Activated CD4-positive, alpha-beta memory T cell treated with anti-CD3 and anti-CD28 coated beads for 36 hours (primary cell): ENCODE measurements at places on chromosomes 11 and 22. TPM values are rescaled to one million over a fixed set of nuclear protein-coding genes. Genes with fewer than 3 reads are reported as not detected.

Gene GDPD4
- total RNA-seq, result not detected

- H3K27me3 ChIP-seq, result no peaks in the 10 kb centered on the region
- H3K27ac ChIP-seq, result no peak overlapping the region
- no peak for DNase-seq
- no peaks in the 10 kb centered on the region for H3K36me3 ChIP-seq
- H3K4me1 ChIP-seq, result no peaks in the 10 kb centered on the region
Measured at GRCh38 chr11:100757646-100758045, 70.6 kb downstream of the ARHGAP42 start.

DNA sequence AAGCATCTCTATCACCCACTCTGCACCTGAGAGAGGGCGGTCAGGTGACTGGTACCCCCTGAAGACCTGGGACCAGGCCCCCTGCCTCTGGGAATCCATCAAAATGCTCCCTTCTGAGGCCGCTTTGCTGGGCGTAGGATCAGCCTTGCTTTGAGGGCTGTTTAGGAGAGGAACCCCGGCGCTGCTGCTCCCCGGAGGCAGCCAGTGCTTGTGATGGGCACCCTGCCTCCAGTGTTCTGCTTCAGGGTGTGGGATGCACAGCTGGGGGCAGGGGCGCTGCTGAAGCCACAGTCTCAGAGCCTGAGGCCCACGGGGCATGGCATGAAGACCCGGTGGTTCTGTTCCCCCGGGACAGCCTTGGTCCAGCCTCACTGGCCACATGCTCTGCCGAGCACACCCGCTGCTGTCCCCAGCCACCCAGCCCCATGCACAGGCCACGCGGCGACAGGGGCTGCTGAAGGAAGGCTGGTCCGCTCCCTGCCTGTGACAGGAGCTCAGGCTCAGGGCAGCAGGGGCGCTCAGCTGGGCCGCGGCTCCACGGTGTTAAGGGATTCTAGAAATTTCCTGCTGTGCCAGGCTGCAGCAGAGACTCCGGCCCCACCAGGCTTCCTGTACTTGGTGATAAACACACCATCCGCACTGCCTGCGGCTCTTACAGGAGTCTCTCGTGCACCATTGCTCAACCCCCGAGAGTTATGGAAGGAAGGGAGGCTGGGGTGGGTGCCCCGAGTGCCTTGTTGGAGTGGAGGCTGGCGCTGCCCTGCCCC, 91.0 kb downstream of the KCNQ1 start:
- DNase-seq, result no peak
- H3K36me3 ChIP-seq, result no peaks in the 10 kb centered on the region
- H3K4me1 ChIP-seq, result peaks cover 10% of the 10 kb centered on the region
- H3K27ac ChIP-seq, result no peak overlapping the region
- H3K27me3 ChIP-seq, result no peaks in the 10 kb centered on the region

DNA sequence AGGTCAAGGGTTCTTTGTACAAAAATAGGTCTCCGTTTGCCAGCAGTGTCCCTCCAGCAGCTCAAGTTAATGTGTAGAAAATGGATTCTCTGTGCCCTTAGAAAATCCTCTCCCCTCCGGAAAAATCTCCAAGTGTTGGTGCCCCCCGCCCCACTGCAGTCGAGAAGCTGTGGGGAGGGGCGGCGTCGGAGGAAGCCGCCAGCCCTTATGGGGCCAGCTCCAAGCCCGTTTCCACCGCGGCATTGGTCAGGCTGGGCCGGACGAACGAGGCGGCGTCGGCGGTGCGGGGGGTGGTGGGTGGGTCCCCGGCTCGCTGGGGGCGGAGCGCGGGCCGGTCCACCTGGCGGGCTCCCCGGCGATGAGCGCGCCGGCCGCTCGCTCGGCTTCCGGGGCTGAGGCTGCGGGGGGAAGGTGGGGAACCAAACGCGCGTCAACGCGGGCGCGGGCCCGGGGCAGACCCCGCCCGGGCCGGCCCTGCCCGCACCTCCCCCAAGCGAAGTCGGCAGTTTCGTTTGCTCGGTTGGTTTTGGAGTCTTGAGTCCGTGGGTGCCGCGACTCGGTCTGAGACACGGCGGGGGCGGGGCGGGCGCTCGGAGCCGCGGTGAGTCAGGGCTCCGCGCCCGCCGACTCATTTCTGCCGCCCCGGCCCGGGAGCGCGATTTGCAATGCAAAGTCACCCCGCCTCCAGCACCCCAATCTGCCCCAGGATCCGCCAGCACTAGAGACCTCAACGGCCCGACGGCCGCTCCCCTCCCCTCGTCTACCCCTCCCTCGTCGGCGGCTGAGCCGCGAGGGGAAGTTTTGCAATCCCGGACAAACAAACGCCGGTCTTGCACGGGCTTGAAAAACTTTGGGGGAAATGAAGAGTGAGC, 1.4 kb downstream of the ASCL2 start:
- peak overlapping the region; percentile 18 for H3K27ac ChIP-seq
- peaks cover 39% of the 10 kb centered on the region for H3K4me1 ChIP-seq
- H3K4me3 ChIP-seq, result peak overlapping the region; percentile 52
- peaks cover 33% of the 10 kb centered on the region for H3K27me3 ChIP-seq
- peak; percentile 90 for DNase-seq
- no peaks in the 10 kb centered on the region for H3K36me3 ChIP-seq

DNA sequence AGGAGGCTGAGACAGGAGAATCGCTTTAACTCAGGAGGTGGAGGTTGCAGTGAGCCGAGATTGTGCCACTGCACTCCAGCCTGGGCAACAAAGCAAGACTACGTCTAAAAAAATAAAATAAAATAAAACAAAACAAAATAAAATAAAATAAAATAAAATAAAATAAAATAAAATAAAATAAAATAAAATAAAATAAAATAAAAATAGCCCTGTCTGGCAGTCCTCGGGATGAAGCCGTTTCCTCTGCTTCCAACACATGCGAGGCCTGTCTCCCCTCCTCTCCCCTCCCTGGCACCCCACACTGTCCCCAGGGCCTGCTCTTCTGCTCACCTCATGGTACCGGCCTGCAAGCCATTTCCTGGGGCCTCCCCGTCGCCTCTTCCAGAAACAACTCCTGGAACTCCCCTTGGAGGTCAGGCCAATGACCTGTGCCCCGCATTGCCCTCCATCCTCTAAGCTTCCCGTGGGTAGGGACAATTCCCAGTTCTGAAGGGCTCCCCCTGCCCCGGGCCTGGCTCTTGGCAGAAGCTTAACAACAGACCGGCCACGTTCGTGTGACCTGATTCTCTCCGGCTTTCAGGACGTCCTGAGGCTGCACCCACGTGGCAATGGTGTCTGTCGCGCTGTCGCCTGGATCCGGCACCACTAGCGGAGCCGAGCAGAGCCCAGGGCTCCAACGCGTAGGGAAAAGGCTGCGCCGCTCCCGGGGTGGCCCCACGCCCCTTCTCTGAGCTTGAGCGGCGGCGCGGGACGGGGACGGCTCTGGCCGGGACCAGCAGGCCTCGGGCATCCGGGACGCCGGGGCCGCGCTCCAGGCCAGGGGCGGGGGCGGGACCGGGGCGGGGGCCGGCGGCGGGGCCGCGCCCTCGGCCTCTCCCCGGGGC, 456 bp upstream of the PARVB start:
- peaks cover 4% of the 10 kb centered on the region for H3K27me3 ChIP-seq
- peak; percentile 55 for DNase-seq
- H3K27ac ChIP-seq, result peak overlapping the region; percentile 80
- peaks cover 48% of the 10 kb centered on the region for H3K4me1 ChIP-seq

DNA sequence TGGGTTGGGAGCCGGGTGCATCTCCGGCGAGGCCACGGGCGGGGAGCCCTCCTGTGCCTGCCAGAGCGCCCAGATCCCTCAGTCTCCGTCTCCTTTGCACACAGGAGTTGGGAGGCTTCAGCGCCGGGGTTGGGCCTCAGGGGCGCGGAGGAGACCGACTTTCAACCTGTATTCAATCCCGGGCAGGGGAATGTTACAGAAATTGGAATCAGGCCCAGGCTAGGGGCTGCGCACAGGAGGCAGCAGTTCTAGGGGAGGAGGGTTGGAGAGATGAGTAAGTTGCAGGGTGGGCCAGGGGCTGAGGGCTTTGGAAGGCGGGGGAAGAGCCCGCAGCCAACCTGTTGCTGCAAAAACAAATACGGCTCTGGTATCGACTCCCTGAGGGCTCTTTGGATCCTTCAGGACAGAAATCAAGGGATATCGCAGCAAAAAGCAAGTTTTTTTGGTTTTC, 640 bp upstream of the KCNA4 start:
- no peak for DNase-seq
- no peak overlapping the region for H3K4me3 ChIP-seq
- H3K36me3 ChIP-seq, result no peaks in the 10 kb centered on the region
- H3K4me1 ChIP-seq, result no peaks in the 10 kb centered on the region

Gene MIF
- 1,240 TPM for total RNA-seq

DNA sequence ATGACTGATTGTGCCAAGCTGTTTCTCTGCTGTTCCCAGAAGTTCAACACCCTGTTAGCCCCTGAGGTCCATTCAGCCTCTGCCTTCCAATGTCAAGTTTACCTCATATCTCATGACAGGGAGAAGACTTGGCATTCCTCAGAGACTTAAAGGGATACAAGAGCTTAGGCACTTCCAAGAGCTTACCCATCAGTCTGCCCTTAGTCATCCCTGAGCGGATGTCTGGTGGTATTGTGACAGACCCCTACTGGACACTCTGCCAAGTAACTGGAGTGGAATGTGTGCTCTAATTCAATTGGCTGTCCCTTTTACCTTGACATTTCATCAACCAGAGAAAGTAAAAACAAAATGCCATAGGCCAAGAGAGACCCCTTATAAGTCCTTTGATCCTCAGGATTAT, 151.5 kb downstream of the AASDHPPT start:
- no peak for DNase-seq
- no peaks in the 10 kb centered on the region for H3K4me1 ChIP-seq
- no peak overlapping the region for H3K4me3 ChIP-seq
- H3K27me3 ChIP-seq, result no peaks in the 10 kb centered on the region
- no peak overlapping the region for H3K27ac ChIP-seq

Gene CASP5
- not detected for total RNA-seq

DNA sequence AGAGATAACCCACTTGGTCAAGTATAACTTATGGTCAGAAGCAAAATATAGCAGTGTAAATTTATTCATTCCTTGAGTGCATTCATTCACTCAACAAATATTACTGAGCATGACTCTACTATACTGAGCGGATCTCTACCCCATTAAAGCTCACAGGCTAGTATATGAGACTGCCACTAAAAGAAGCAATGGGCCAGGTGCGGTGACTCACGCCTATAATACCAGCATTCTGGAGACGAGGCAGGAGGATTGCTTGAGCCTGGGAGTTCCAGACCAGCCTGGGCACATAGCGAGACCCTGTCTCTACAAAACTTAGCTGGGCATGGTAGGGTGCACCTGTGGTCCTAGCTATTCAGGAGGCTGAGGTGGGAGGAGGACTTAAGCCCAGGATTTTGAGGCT, 197.6 kb upstream of the BLID start:
- no peak overlapping the region for H3K27ac ChIP-seq
- H3K27me3 ChIP-seq, result peaks cover under 1% of the 10 kb centered on the region
- no peaks in the 10 kb centered on the region for H3K4me1 ChIP-seq
- no peak for DNase-seq

Gene FOLR2
- total RNA-seq, result not detected

DNA sequence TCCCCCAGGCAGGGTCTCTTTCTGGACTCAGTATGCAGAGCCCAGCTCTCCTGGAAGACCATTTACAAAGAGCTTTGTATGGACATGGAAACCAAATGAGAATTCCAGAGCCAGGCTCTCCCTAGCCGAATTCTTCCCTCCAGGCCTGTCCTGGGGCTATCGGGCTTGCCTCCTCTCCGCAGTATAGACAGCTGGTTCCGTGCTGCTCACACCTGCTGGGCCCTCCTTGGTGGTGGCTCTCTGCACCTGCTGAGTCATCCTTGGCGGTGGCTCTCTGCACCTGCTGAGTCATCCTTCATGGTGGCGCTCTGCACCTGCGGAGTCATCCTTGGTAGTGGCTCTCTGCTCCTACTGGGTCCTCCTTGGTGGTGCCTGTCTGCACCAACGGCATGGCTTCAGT, 743.5 kb downstream of the BRD1 start:
- no peaks in the 10 kb centered on the region for H3K27me3 ChIP-seq
- no peak overlapping the region for H3K27ac ChIP-seq
- DNase-seq, result peak; percentile 10
- H3K4me1 ChIP-seq, result no peaks in the 10 kb centered on the region
- H3K4me3 ChIP-seq, result no peak overlapping the region

GRCh38 chr11:47783087-47783610, 16.0 kb upstream of the FNBP4 start:
- no peak overlapping the region for H3K27ac ChIP-seq
- no peaks in the 10 kb centered on the region for H3K27me3 ChIP-seq
- peaks cover 36% of the 10 kb centered on the region for H3K36me3 ChIP-seq
- H3K4me1 ChIP-seq, result no peaks in the 10 kb centered on the region
- H3K4me3 ChIP-seq, result no peak overlapping the region

DNA sequence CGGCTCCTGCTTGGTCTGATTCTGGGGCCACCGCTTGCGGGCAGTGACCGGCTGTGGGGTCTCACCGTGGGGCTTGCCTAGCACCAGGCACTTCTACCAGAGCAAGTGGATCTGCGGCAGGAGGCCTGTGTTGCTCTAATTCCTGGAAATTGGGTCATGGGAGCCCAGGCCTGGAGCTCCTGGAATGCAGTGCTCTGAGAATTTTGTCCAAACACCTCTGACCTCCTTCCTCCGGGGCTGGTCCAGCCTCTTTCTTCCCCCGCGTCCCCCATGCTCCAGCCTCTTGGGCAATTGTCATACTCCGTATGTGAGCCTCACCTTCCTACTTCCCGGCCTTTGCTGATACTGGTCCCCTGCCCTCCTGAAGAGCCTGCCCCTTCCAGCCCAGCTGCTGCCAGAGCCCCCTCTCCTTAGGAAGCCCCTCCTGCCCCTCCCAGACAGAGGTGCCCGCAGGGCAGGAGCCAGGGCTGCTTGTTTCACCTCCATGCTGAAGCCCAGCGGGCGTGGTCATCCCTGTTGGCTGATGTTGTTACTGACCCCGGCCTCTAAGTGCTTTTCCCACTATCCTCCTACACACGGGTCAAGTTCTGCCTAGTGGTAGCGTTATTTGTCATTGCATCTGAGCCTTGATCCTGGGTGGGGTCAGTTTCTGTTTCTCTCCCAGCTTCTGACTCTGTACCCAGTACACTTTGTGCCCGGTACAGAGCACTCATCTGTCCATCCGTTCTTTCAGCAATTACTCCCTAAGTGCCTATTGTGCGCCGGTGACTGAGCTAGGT, 9.6 kb downstream of the MGAT3 start:
- no peak for DNase-seq
- H3K4me3 ChIP-seq, result no peak overlapping the region
- no peaks in the 10 kb centered on the region for H3K27me3 ChIP-seq
- H3K36me3 ChIP-seq, result no peaks in the 10 kb centered on the region
- peaks cover 2% of the 10 kb centered on the region for H3K4me1 ChIP-seq

Gene OR51I2
- total RNA-seq, result not detected

Gene RFPL2
- 0.53 TPM for total RNA-seq

Gene SLC22A8
- not detected for total RNA-seq

Gene KRTAP5-7
- not detected for total RNA-seq

DNA sequence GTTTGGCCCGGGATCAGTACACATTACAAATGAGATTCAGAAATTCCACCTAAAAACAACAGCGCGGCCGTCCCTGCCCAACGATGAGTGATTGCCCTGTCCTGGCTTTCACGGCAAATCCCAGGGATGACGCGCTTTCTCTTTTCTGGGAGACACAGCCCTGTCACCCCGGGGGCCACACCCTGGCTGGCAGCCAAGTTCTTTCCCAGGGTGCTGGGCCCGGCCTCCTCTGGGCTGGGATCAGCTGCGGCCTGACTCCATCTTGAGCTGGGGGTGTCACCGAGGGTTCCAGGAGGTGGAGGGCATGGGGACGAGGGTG, 82.7 kb downstream of the FBLN1 start:
- no peaks in the 10 kb centered on the region for H3K36me3 ChIP-seq
- H3K4me1 ChIP-seq, result peaks cover 6% of the 10 kb centered on the region
- H3K4me3 ChIP-seq, result no peak overlapping the region
- no peak for DNase-seq
- peaks cover 6% of the 10 kb centered on the region for H3K27me3 ChIP-seq
